NT2/D1 (cell line): ENCODE measurements at places on chromosomes 16 and 17.

- DNase-seq, result no peak
Measured at GRCh38 chr16:89067677-89068443, 25.8 kb upstream of the ACSF3 start.

DNA sequence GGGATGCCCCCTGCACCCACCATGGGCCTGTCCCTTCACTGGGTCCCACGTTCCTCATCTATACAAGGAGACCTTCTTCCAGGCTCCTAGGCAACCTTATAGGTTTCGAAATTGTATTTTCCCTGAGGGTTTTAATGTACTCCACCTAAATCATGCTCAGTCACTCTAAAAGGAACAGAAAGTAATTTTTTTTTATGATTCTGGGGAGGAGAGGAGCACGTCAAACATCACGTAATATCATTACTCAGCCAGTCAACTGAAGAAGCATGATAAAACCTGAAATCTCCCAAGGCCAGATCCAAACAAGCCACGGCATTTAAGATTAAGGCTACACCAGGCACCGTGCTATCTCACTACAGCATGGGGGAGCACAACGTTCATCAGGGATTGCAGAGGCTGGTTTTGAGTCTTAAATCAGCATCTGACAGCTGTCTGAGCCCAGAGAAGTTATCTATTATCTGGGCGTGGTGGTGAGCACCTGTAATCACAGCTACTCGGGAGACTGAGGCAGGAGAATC, 3.9 kb upstream of the TMEM114 start:
- no peak for DNase-seq

GRCh38 chr16:79912592-79913310, 312.2 kb upstream of the MAF start:
- no peak for DNase-seq

- no peak for DNase-seq
Measured at GRCh38 chr17:33545124-33545523, 252.0 kb upstream of the ASIC2 start.

- DNase-seq, result no peak
Measured at GRCh38 chr17:3911271-3912053, 4.8 kb downstream of the P2RX1 start.

GRCh38 chr17:68424861-68425260, 32.4 kb downstream of the WIPI1 start:
- no peak for DNase-seq

DNA sequence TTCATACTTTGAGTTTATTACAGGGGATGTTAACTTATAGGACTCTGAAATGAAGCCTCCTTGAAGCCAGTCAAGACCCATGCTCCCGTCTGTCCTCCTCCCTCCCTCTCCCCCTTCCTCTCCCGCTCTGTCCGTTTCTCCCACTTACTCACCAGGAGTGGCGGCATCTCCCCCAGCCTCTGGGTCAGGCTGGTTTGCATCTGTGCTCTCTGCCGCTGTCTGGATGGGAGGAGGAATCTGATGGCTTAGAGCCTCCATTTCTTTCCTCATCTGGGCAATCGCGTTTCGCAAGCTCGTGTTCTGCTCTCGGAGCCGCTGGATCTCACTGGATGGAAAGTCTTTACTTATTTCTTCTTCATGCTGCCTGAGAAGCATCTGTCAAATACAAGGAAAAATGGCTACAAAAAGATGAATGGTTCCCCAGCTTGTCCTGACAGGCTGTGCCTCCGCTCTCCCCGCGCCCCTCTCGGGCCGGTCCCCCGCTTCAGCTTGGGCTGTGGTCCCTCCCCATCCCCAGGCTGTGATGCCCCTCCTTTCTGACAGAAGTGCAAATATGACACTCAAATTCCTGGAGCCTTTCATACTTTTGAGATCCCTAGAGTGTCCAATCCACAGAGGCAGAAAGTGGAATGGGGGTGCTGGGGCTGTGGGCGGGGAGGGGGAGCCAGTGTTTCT, 40.0 kb downstream of the CCDC57 start:
- DNase-seq, result no peak

DNA sequence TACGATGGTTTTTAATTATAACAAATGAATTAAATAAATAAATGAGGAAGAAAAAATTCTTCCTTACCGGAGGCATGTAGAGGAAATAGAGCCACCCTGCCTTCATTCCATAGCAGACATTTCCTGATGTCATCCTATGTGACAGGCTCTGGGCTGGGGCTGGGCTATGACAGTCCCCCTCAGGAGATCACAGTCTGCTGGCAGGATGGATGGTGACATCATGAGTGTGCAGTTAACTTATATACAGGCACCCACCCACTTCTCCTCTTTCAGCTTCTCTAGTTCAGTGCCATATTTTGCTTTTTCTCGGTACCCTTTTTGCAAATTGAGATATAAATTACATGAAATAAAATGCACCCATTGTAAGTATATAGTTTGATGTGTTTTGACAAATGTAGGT, 6.4 kb upstream of the CMTM3 start:
- DNase-seq, result no peak

- DNase-seq, result no peak
Measured at GRCh38 chr16:10978871-10979446, 34.6 kb downstream of the CLEC16A start.

DNA sequence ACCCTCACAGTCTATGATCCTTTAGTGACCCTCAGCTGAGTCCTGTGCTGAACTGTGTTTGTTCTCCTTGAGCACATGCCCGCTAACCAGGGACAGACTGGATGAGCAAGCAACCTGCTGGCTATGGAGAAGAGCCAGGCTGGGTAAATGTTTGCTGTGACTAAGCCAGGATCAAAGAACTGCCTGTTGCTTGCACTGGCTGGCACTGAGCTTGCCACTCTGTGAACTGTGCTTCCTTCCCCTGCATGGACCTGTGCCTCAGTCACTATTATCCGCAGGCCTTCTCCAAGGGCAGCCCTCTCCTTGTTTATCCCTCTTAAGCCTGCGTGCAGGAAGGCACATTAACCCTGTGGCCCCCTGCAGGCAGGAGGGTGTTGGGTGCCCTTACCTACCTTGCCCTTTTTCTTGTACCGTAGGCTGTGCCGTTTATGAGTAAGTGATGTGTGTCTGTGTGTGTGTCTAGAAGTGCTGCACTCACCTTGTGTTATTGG, 7.4 kb downstream of the PNPO start:
- DNase-seq, result no peak

DNA sequence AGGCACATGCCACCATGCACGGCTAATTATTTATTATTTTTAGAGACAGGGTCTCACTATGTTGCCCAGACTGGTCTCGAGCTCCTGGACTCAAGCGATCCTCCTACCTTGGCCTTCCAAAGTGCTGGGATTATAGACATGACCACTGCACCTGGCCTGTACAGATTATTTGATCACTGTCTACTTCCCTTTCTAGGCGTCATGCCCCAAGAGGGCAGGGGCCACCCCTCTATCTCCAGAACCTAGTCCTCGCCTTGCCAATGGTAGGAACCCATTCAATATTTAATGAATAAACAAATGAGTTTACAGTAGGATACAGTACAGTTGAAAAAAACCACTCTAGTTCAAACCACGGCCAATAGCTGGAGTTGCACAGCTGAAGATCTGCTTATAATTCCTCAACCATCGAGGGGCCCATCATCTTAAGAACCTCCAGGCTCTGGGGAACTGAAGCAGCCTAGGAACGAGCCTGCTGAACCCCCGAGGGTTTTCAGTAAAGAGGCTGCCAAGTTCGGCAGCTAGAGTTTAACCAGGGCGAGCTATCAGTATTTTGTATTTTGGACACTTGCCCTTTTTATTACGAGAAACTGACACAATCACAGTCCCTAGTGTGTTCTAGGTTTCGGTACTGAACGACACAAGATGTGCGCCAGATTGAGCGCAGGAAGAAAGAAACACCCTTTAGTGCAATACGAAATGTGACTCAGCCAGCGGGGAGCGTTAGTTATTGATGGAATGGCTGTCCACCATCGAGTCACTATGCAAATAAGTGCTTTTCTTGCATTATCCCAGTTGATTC, 14.6 kb downstream of the ADCY9 start:
- no peak for DNase-seq

- DNase-seq, result peak; percentile 85
Measured at GRCh38 chr16:72722552-72722951, 325.4 kb downstream of the ZFHX3 start.

- DNase-seq, result no peak
Measured at GRCh38 chr17:80445726-80446110, 30.7 kb downstream of the NPTX1 start.
